ENCODE measurements at places on chromosomes 12 and 14.

DNA sequence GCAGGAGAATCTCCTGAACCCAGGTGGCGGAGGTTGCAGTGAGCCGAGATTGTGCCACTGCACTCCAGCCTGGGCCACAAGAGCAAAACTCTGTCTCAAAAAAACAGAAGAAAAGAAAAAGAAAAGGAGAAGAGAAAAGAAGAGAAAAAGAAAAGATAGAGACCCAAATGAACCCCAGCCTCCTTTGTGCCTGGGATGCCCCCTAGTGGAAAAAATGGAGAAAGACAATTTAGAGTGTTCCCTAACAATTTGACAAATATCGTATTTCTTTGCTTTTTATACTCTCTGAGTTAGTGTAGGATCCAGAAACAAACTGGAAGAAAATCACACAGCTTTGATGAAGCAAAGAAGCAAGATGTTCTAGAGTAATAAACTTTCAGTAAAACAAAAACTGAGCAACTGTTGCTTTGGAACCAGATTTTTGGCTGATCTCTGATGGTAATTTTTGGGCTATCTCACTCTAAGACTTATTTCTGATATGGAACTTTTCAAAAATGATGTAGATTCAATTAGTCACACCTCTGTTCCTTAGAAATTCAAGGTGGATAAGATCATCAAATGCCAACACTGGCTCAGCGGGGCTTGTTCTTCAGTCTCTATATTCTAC, 18.6 kb upstream of the PRKAB1 start:
- DNase-seq, result peak; percentile 11

DNA sequence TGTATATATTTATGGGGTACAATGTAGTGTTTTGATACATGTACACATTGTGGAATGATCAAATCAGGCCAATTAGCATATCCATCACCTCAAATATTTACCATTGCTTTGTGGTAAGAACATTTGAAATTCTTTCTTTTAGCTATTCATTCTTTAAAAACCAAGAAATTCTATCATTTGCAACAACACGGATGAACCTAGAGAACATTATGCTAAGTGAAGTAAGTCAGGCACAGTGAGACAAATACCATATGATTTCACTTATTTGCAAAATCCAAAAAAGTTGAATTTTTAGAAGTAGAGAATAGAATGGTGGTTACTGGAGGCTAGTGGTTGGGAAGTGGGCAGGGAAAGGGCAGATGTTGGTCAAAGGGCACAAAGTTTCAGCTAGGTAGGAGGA, 129.3 kb upstream of the PTPRQ start:
- no peak for DNase-seq

DNA sequence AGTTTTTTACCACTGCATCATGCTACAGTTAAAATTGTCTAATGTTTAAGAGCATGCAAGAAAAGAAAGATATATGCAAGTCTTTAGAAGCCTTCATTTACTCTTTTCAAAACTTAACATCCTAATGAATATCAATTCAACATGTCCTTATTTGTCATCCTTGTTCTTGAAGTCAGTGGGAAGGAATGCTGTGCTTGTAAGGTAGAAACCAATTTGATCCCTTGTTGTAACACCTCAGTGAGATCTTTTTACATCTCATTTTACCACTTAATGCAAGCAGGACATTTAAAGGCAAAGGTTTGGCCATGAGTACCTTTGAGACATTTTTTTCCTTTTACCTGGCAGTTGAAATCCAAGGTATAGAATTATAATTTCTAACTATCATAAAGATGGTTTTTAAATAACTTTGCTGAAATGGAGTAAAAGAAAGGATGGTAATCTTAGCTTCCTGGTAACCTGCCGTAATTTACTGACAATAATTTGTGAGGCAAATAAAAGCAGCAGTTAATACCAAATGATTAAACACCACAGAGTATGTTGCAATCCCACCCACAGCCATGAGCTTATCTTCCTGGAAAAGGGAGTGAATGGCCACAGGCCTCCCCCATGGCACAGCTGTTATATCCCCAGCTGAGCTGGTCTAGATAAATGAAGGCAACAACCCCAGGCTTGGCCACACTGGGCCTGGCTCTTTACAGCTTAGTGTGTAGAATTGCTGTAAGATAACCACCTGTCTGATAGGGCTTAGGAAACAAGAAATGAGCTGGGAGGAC, 33.2 kb upstream of the STRN3 start:
- DNase-seq, result no peak

DNA sequence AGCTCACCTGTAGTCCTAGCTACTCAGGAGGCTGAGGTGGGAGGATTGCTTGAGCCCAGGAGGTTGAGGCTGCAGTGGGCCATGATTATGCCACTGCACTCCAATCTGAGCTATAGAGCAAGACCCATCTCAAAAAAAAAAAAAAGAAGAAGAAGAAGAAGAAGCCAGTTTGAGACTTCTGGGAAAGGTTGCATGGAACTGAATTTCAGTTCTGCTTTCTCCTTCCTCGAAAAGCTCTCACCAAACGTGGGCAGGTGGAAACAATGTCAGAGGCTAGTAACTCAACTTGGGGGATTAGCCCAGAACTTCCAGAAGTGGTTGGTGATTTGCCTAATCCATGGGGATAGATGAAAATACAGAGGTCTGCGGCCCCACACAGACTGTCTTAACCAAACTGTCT, 18.7 kb downstream of the FLVCR2 start:
- no peak for DNase-seq

- no peak for DNase-seq
Measured at GRCh38 chr14:86518298-86518697, 988.4 kb downstream of the FLRT2 start.

GRCh38 chr12:32896432-32897280, at the start of gene PKP2:
Gene PKP2, minus strand, starts transcription at chr12:32896777. Its CDS starts 46 bp downstream, at chr12:32896731.
- peak; percentile 96 for DNase-seq

- no peak for DNase-seq
Measured at GRCh38 chr14:91679273-91679672, 52.6 kb downstream of the CATSPERB start.

- DNase-seq, result peak; percentile 1
Measured at GRCh38 chr12:52691076-52691840, 11.1 kb upstream of the KRT1 start.

DNA sequence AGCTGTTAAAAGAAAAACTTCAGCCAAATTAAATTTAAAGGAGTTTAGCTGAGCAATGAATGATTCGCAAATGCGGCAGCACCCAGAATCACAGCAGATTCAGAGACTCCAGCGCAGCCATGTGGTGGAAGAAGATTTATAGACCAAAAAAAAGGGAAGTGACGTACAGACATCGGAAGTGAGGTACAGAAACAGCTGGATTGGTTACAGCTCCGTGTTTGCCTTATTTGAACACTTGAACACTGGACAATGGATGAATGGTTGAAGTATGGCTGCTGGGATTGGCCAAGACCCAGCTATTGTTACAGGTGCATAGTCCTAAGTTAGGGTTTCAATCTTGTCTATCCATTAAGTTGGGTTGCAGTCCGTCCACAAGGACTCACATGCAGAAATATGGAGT, 42.6 kb downstream of the GALNT8 start:
- no peak for DNase-seq

DNA sequence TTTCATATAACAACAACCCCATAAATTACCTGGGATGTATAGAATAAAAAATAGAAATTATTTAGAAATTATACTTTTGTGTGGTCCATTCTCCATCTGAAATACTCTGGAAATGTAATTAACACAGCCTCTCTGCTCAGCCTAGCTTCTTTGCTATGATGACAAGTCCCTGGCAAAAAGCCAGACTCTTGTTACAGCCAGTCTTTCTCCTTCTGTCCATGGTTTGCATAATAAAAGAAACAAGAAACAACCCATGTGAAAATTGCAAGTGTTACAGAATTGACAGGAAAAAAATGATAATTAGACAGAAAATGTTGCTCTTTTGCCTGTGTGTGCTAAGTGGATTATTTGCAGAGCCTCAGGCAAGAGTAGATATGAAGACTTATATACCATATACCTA, 61.3 kb downstream of the C12orf50 start:
- DNase-seq, result peak; percentile 77

DNA sequence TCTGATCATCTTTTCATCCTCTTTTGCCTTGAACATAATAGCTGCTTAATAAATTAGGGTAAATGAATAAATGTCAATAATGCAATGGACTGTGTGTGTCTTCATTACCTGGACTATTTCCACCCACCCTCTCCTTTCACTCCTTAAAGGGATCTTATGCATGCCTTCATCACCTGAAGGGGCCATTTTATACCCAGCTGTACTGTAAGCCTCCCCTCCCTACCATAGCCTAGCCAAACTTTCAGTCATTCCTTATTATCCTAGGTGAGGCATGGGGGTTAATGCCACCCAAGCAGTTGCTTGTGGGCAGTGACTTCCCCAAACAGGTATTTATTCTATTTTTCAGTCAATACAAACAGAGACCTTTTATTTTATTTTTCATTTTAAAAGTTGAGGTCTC, 127.8 kb upstream of the PARP11 start:
- no peak for DNase-seq

GRCh38 chr14:99595034-99595433, 9.0 kb downstream of the CCDC85C start:
- DNase-seq, result no peak

Measured in NCI-H1105 (cell line).